ENCODE measurements at places on chromosomes 7 and 10.

DNA sequence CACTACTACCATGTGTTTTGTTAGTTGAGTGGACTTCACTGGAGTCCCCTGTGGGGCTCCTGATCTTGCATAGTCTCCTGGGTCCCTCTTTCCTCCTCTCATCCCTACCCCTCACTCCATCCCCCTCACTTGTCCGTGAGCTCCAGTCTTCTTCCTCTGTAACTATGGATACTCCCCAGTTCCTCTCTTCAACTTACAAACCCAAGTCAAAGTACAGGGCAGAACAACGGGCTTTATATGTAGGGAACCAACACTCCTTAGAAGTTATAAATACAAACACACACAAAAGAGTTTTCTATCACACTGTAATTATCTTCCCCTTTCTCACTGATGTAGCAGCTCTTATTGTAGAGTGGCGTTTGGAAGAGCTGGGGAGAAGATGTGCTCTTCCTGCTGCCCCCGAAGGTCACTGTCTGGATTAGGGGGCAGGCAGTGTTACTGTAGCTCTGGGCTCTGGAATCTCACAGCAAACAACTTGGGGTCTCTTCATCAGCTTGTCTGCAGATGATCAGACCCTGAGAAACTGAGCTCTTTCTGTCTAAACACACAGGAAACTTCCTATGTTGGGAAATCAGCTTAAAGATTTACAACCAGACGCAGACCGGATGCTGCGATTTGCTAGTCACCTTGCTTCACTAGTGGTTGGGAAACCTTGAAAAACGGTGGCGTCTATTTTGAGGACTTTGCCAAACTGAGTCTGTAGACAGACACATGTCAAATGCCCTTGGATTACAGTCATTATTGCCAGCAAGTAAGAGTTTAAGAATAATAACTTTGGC is 13.6 kb downstream of the SNX10 start:
- no peak for DNase-seq

- no peak for DNase-seq
These were observed 3.2 kb upstream of the ATOH7 start for GRCh38 chr10:68235111-68235510.

- DNase-seq, result no peak
These were observed 89.3 kb downstream of the NPSR1 start for GRCh38 chr7:34747176-34747781.

GRCh38 chr7:11831156-11831735 is 752 bp downstream of the THSD7A start:
- no peak for DNase-seq

GRCh38 chr7:39265641-39266591 is 288.2 kb downstream of the POU6F2 start:
- DNase-seq, result no peak

DNA sequence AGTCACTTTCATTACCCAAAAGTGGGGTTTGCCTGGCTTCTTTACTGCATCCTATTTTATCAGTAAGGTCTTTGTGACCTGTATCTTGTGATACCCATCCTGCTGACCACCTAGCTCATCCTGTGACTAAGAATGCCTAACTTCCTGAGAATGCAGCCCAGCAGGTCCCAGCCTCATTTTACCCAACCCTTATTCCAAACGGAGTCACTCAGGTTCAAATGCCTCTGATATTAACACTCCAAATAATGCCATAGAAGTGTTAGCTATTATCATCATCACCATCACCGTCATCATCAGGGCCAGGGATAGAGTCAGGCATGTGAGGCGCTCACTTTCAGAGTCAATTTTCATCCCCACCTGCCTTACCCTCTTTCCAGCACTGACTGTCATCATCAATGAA is 85.5 kb downstream of the SLC16A9 start:
- no peak for DNase-seq

- DNase-seq, result no peak
These were observed 733.5 kb downstream of the ZWINT start for GRCh38 chr10:55627501-55628051.

DNA sequence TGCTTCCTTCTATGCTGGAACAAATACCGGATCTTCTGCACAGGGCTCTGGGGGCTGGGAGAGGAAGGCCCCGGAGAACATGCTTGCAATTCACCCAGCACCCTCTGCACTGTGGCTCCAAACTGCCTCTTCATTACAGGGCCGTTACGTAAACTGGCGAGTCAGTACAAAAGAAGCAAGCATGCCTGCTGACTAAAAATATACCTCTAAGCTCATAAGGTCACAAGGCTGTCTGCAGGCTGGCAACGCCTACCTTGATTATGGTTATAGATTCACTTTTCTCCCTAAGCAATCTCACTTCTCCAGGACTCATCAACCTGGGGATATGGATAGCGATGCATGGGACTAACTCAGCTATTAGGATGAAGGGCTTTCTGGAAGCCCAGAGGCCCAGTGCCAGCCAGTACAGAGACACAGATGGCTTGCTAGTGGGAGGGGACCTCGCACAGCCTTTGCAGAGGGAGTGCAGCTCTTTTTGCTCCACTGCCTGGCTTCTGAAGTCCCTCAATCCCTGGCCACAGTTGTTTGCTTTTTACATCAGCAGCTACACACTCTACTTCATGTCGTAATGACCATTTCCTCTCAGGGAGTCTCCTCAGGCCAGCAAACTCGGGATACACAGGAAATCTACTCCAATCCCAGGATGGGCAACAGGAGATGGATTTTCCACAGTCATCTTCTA is 96.1 kb downstream of the SH3PXD2A start:
- DNase-seq, result no peak

- DNase-seq, result no peak
These were observed 254.7 kb upstream of the MKI67 start for GRCh38 chr10:128380946-128381345.

DNA sequence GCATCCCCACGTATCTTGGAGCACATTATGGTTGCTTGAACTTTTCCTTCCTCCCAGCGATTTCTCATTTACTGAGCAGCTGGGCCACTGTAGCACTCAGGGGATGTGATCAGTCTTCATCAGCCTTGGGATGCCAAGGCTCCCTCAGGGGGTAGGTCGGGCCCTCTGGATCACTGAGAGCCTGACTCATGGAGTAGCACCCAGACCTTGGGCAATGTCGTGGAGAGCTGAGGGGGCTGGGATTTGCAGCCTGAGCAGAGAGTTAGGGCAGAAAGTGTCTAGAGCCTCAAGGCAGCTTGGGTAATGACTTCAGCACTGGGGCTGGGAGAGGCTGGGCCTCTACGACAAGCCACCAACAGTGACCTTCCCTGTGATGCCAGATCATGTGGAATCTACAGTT is 86.5 kb upstream of the CXCL12 start:
- no peak for DNase-seq

Measured in activated CD8-positive, alpha-beta memory T cell treated with anti-CD3 and anti-CD28 coated beads for 1 hour (primary cell).